Occipital lobe (tissue), 3 donors: ENCODE measurements at places on chromosomes 3 and 15. TPM values are rescaled to one million over a fixed set of nuclear protein-coding genes. Genes with fewer than 3 reads are reported as not detected.

DNA sequence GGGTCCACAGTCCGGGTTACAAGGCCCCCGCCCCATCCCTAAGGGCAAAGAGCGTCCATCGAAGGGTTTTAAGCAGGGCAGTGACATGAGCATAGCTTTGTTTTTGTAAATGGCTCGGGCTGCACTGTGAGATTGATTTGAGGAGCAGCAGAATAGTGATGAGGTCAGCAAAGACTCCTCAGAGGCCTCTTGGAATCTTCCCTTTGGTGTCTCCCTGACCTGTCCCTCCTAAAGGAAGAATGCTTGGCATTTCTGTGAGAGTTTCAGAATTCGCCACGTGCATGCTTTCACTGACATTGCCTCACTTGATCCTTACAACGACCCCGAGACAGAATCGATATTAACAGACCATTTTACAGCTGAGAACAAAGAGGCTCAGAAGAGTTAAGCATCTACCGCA is 20.3 kb downstream of the LAMP3 start:
- no peak for DNase-seq

GRCh38 chr15:34986771-34987480 is 1.2 kb downstream of the ZNF770 start:
- DNase-seq: no peak

GRCh38 chr3:110016235-110016815 is 679.0 kb upstream of the DPPA4 start:
- no peak for DNase-seq

GRCh38 chr15:62497356-62497755 is 332.3 kb upstream of the C2CD4B start:
- DNase-seq: no peak

GRCh38 chr3:13846716-13847570 is 32.9 kb downstream of the WNT7A start:
- no peak for DNase-seq

DNA sequence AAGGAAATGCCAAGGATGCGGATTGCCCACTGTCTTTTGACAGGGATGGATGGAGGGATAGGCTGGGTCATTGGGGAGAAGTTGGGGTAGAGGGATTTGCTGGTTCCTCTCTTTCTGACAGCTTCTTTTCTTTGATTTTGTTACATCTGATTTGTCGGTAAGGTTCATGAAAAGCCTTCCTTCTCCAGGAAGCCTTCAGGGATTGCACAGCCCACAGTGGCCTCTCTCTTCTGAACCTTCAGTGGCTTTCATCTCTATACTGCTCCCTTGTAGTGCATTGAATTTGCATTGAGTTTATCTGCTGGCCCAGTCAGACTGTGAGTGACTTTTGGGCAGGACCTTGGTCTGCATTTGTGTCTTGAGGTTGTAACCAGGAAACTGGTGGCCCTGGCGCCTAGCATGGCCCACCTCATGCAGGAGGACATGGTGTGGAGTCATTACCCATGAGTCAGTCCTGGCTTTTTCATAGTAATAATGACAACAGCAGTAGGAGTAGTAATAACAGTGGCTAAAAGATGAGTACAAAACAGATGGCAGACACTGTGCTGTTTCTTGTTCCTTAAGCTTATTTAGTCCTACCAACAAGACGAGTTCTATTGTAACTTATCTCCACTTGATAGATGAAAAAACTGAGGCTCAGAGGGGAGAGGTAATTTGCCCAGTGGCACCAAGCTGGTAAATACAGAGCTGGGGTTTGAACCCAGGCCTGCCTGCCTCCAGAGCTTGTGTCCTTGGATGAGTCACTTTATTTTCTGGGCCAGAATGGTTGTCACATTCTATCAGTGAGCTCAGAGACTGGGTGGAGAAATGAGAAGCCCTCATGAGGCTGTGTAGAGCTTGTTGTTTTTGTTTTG is 28.4 kb downstream of the SMAD6 start:
- no peak for DNase-seq

GRCh38 chr3:7760718-7761117 is 740.9 kb upstream of the LMCD1 start:
- DNase-seq: no peak

DNA sequence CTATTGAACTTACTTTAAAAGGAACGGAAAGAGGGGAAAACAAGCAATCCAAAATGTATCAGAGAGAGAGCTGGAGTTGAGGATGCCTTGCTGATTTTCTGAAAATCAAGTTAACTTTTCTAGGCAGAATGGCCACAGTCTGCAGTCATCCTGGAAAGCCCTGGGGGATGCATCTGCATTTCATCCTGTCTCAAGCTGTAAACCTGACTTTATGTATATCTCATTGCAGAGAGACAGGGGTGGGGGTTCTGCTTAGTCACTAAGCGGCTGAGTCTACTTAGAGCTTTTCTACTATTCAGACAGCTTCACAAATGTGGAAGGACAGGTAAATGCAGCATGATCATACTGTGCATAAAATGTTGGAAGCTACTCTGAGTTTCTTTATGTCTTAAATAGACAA is 41.4 kb downstream of the MRPS25 start:
- no peak for DNase-seq

DNA sequence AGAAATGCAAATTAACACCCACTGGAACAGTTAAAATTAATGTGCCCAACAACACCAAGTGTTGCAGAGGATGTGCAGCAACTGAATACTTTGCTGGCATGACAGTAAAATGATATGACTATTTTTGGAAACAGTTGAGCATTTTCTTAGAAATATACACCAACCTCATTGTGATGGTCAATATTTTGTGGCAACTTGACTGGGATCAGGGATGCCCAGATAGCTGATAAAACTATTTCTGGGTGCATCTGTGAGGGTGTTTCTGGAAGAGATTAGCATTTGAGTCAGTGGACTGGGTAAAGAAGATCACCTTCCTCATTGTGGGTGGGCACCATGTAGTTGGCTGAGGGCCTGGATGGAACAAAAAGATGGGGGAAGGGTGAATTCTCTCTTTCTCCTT is 57.9 kb downstream of the RPLP1 start:
- no peak for DNase-seq

DNA sequence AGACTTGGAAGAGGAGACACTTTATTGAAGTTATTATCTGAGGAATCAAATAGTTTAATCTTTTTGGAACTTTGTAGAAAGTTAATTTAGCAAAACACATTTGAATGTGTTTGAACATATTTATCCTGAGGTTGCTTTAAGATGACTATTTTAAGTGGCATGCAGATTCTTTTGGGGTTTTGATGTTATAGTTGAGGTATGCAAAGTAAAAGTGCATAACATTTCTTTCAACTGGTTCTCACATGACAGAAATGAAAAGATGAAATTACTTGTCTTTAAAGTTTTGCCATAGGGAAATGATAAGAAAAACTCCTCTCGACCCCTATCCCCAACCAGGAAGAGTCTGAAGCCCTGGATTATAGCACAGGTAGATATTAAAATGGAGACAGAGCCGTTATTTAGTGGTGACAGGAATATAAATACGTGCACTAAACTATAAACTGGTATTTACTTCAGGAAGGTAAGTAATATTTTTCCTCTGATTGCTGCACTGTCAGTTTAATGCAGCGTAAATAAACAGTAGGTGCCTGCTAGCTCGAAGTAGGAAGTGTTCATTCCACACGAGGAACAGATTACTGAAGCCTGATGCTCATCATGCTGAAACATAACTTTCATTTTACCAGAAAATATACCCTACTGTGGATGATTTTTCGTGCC is 15.1 kb upstream of the SATB1 start:
- no peak for DNase-seq

- DNase-seq: no peak
These were observed 25.5 kb downstream of the RTP1 start for GRCh38 chr3:187222801-187223200.

Gene GP5
- total RNA-seq: not detected

DNA sequence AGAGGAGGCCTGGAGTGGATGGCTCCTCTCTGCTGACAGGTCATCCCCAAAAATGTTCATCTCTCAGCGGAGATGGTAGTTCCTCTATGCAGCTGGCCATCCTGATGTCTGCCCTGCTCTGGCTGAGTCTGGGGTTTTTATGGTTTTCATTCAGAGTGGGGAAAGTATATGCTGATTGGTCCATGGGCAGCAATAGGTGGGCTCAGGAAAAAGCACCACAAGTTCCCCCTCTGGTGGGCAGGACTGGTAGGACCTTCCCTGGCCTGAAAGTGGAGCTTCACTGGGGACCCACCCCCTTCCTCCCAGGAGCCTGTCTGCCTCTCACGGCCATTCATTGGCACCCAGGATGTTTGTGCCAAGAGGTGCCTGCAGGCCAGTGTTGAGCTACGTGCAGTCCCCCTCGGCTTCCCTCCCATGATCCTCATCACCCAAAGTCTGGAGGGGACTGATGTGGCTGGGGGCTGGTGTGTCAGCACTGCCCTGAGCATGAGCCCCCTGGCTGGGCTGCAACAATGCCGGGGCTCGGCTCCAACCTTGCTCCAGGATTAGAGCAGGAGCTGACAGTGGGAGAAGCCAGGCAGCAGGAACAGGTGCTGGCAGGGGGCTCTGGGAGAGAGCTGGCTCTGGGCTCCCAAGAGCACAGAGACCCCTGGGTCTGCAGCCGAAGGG is 13.1 kb upstream of the BLOC1S6 start:
- DNase-seq: no peak

- DNase-seq: no peak
These were observed 234.7 kb downstream of the NFKBIZ start for GRCh38 chr3:102084006-102084405.

GRCh38 chr15:88637841-88638625 is 783 bp upstream of the ISG20 start:
- no peak for DNase-seq

Gene ARNT2
- 56.6 TPM for total RNA-seq

DNA sequence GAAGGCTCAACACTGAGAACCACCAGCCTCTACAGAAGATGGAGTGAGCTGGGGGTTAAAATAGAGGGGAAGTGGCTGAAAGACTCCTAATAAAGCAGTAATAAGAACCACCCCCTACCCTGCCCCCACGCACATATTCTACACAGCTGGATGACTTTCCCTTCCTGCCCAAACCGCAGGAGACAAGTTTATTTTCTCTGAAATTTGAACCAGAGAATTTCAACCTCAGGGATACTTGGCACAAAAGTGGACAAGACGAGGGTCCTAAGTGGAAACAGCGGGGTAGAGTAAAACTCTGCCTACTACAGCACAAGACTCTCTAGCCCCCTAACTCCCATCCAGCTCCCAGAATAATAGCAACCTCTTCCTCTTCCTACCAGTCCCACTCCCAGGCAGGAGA is 28.4 kb downstream of the USF3 start:
- DNase-seq: no peak

DNA sequence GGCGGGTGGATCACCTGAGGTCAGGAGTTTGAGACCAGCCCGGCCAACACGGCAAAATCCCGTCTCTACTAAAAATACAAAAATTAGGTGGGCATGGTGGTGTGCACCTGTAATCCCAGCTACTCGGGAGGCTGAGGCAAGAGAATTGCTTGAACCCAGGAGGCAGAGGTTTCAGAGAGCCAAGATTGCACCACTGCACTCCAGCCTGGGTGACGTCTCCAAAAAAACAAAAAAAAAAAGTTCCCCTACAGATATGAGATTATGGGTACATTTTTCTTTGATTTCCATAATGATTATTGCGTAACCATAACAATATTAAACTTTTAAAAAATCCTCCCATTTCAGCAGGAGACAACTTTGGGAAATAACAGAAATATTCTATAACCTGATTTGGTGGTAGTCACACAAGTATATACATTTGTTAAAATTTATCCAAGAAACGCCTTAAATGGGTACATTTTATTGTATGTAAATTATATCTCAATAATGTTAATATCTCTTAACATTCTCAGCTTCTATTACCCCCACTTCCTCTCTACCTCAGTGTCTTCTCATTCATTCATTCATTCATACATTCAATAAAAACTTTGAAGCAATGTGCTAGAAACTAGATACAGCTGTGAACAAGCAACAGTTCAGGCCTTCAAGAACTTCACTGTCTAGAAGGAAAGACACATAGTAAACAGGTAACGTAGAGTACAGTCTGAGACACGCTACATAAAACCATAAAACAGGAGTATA is 6.6 kb downstream of the UBR1 start:
- DNase-seq: no peak

DNA sequence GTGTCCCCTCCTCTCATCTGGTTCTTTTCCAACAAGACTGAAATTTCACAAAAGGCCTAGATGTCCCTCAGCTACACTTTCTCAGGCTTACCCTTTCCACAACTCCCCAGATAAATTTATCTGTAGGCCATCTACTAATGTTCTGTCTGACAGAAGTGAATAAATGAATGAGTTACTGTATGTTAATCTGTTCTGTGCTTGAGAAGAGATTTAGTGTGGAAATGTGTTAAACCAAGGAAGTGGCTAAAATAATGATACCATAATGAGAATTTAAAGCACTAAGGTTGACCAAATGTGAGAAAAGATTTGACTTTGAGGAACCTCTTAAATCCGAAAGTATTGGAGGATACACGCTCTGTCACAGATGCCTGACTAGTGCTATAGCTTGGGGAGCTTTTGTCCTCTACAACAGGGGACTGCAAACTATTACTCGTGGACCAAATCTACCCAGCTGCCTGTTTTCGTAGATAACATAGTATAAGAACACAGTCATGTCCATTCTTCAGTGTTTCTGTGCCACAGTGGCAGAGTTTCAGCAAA is 74.8 kb upstream of the P2RY1 start:
- no peak for DNase-seq

DNA sequence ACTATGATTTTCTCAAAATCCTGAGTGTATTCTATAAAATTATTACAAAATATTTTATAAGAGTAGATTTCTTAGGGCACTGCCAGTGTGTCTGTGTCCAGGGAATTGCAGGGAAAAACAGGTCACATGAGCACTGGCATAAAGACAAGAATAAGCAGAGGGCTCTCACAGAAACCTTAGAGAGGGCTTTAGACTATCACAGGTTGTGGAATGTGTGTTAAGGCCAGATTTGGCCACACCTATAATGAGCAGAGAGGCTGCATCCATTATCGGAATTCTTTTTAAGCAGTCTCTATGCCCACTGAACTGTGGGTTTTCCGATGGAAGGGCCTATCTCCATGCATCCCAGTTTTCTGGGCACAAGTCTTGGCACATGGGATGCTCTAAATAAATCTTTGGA is 90.2 kb downstream of the RTP4 start:
- DNase-seq: no peak

DNA sequence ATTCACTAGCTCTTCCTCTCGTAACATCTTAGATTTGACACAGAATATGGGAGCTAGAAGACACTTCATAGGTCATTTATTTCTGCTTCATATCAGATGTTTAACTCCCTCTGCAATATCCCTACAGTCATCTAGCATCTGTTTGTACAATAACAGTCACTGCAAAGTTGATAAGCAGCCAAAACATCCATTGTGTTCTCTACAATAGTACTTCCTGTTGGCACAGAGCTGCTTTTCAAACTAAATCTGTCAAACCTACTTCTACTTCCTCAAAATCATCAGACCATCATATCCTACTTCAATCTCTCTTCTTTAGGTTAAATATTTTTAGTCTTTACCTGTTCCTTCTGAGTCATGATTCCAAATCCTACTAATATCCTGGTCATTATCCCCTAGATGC is 233.2 kb downstream of the FGF12 start:
- DNase-seq: no peak

Gene LRRC31
- total RNA-seq: not detected

Gene MYO5A
- total RNA-seq: 155 TPM
